Iris pigment epithelial cell (primary cell): ENCODE measurements at places on chromosomes 12 and 14.

DNA sequence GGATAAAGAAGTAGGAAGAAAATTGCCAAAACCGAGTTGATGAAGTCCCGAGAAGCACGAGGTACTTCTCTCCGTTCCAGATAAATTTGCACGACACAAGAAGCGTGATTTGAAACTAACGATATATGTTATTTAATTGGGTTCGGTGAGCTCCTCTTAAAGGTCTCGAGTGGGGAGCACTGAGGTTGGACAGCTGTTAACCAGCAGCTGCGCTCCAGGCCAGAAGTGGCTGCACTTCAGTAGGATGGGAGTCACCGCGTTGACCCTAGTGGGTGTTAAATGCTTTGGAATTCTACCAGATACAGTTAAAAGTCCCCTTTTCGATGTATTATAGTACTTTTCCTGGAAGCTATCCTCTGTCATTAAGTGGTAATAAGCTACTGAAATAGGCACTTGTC is 953 bp upstream of the DCAF5 start:
- DNase-seq: peak; percentile 23

DNA sequence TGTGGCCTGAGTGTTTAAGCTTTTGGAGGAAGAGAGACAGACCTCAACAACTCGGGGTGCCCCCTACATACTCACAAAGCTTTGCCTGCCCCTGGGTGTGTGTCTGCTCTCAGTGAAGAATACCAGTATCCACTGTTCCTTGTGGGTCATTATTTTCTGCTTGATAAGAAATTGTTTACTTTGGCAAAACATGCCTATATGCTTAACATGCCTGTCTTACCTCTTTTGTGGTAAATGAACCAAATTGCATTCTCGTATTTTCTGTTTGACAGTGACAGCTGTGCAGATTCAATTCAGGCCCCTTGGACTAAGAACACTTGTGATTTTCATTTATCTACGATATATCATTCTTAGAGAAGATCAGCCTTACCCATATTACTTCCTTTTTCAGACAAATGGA is 50.6 kb upstream of the REP15 start:
- no peak for DNase-seq

DNA sequence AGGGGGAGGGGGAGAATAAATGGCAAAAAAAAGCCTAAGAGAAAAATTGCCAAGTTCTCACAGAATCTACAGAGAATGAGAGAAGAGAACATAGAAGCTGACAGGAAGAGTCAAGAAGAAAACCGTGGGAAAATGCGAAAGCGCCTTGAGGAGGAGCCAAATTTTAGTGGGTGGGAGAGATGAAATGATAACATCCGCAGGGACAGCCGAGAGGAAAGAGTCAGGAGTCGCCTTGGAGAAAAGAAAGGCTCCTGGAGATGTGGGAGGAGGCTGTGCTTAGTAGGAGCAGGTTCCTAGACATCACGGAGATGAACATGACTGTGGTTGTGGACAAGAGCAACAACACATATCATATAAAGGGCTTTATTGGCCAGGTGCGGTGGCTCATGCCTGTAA is 49.4 kb downstream of the PHLDA1 start:
- DNase-seq: peak; percentile 39

DNA sequence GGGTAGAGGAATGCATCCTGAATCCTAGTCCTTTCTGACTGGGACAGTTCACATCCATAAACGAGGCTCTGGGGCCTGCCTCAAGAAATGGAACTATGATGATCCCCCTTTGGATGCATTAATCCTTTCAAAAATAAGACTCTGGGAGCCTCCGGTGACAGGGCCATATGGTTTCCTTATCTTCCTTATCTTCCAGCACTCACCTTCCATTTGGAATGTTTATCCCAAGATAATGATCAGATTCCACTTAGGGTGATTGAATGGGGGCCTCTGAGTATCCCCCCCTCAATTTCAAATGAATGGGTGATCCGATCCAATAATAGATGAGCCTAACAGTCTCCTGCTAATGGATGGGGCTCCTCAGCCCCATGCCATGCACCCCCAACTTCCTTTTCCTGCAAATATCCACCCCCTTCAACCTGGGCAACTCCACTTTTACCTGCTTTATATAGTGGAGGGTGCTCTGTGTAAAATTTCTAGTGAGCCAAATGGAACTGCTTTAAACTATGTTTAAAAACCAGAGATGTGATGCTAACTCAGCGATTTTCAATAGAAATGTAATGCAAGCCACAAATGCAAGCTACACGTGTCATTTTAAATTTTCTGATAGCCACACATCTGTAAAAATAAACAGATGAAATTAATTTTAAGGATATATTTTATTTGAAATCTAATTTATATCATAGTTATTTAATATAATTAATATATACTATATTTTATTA is 157.8 kb downstream of the ZFP36L1 start:
- DNase-seq: no peak

GRCh38 chr12:42893803-42894202 is 304.3 kb upstream of the PRICKLE1 start:
- peak; percentile 16 for DNase-seq

DNA sequence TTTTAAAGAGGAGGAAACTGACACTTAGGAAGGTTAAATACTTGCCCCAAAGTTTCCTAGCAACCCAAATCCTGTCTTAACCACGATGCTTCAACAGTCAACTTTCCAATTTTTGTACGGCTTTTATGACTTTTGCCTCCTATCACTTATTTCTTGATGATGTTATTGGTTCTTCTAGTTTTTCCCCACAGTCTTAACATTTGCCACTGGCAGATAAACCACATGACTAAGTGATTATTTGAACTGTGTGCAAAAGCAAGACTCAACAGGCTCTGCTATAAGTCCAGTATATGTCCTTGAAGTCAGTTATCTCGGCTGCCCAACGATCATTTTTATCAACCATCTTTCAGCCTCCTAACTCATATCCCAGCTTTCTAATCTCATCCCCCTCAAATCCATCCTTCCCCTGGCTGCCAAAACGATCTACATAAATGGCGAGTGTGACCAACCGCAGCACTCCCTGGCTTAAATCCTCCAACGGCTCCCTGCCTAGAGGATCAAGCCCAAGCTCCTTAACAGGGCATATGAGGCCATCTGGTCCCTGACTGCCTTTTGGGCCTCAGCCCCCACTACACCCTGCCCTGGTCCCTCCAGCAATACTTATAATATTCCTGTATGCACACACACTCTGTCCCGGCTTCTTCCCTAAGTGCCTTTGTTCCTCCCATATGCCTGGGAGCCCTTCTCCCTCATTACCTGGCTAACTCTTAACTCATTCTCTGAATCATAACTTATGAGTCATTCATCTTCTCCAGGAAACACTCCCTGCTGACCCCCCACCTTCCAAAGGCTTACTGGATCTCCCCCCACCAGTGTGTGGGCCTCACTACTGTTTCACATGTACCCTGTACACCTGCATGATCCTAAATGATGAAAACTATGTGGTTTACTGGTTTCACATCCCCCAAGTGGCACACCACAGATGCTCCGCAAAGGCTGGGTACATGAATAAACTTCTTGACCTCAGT is 8.8 kb downstream of the VPS37B start:
- DNase-seq: peak; percentile 65

GRCh38 chr12:132352896-132353800 is 23.8 kb upstream of the GALNT9 start:
- no peak for DNase-seq

DNA sequence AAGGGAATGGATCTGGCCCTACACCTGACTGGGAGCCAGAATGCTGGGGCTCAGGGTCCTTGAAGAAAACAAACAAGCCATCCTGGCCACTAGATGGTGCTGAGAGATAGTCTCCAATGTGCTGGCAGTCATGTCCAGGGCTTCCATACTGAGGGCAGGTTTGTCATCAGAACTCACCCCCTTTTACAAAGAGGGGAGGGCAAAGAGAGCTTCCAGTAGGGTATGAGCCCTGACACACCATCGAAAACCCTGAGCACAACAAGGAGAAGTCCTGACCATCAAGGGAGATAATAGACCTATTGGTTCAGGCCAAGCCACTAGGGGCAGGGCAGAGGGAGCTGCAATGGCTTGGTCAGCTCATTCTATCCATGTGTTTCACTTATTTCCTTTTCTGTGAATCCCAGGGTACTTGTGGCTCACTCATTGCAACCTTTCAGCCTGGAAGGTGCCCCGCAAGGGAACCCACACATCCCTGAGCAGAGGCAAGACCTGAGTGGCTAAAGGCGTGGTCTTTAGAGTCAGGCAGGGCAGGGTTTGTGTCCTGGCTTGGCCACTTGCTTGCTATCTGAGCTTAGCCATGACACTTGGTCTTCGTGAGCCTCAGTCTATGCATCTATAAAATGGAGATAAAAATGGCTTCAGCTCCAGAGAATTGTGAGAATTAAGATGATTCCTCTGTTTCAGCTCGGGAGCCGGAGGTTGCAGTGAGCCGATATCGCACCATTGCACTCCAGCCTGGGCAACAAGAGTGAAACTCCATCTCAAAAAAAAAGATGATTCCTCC is 6.2 kb upstream of the PLEKHH1 start:
- DNase-seq: peak; percentile 57

GRCh38 chr12:211639-212414 is 2.1 kb downstream of the SLC6A12 start:
- DNase-seq: no peak

DNA sequence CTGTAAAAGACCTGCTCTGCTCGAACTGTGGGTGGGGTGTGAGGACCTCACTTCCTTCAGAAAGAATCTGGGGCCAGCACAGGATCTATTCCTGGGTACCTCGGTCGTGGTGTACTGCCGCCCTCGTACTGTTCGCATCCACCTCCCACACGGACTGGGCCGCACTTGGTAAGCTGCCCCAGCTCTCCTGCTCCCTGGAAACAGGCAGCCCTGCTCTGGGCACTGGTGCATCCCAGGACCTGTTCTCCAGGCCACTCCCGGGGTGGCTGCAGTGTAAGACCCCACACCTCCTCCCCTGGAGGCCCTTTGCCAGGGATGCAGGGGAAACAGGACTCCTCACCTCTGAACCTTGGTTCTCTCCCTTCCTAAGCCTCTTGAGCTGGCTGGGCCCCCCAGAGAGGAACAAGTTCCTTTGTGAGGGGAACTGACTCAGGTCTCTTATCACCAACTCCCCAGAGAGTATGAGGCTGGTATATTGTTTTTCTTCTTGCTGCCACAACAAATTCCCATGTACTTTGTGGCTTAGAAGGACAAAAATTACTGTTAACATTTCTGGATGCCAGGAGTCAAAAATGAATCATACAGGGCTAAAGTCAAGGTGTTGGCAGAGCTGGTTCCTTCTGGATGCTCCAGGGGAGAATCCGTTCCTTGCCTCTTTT is 276.5 kb downstream of the NUAK1 start:
- no peak for DNase-seq

GRCh38 chr12:118371321-118372282 is 1.1 kb downstream of the TAOK3 start:
- no peak for DNase-seq

DNA sequence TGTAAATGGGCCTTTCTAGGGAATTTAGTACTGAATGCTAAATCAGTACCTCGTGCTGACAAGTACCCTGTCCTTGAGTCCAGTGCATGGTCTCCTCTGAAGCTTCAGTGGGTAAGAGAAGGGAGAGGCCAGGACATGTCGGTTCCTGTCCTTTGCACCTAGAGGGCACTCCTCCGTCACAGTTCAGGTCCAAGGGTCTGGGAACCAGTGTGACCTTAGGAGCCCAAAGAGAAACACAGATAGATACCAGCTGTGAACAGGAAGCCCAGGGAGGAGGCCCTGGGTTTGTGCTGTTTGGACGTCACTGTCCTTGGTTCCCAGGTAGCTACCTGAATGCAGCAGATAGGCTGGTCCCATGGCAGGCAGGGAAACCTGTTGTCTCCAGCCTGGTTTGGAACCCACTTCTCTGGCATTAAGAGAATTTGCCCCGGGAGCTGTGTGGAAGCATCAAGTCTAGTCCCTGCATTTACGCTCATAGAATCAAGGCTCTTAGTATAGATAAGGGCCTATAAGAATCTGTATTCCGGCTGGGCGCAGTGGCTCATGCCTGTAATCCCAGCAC is 3.9 kb upstream of the FGF23 start:
- DNase-seq: no peak
